ENCODE measurements at places on chromosomes 16 and 17. TPM values are rescaled to one million over a fixed set of nuclear protein-coding genes. Genes with fewer than 3 reads are reported as not detected.

The PRKCB gene
- 181 TPM for polyA plus RNA-seq

The SYNGR2 gene
- 633 TPM for polyA plus RNA-seq

The MEOX1 gene
- not detected for polyA plus RNA-seq

The OR1F1 gene
- not detected for polyA plus RNA-seq

The ABCA3 gene
- 1.7 TPM for polyA plus RNA-seq

The RGS9 gene
- 0.61 TPM for polyA plus RNA-seq

The GNGT2 gene
- polyA plus RNA-seq, result 10.3 TPM

The KRTAP9-4 gene
- not detected for polyA plus RNA-seq

Data from IgD-negative memory B cell (primary cell).